ENCODE measurements at places on chromosomes 3 and 15. TPM values are rescaled to one million over a fixed set of nuclear protein-coding genes. Genes with fewer than 3 reads are reported as not detected.

Gene CTXND1
- not detected for total RNA-seq

Gene ARHGEF3
- 5.5 TPM for total RNA-seq

Gene TM4SF1
- total RNA-seq, result 503 TPM

Gene NLGN1
- total RNA-seq, result not detected

Gene SLC2A2
- total RNA-seq, result not detected

Gene GOLGA8G
- under 0.01 TPM for total RNA-seq

Gene ADAMTS17
- total RNA-seq, result 0.11 TPM

Gene CD96
- total RNA-seq, result not detected

Gene ACAD9
- total RNA-seq, result 50.1 TPM

Gene SYNPR
- not detected for total RNA-seq

Gene CILP
- under 0.01 TPM for total RNA-seq

Gene CLDN16
- not detected for total RNA-seq

Gene MAP6D1
- total RNA-seq, result 4.6 TPM

Gene C3orf49
- total RNA-seq, result not detected

Gene GRK7
- not detected for total RNA-seq

Gene RASGRP1
- total RNA-seq, result not detected

Gene GPR62
- total RNA-seq, result not detected

Gene TRIM42
- not detected for total RNA-seq

Gene FOXB1
- total RNA-seq, result not detected

Gene ANKRD34C
- not detected for total RNA-seq

Gene TM4SF4
- total RNA-seq, result 0.17 TPM

Gene MAGEL2
- 0.38 TPM for total RNA-seq

Gene RBM6
- 41.3 TPM for total RNA-seq

Measured in LHCN-M2 (cell line).